ENCODE measurements at places on chromosomes 13 and 19.

GRCh38 chr19:33756177-33756576, 40.5 kb upstream of the KCTD15 start:
- H3K4me1 ChIP-seq: no peaks in the 10 kb centered on the region
- H3K27me3 ChIP-seq: no peaks in the 10 kb centered on the region
- no peaks in the 10 kb centered on the region for H3K36me3 ChIP-seq
- no peak for DNase-seq

DNA sequence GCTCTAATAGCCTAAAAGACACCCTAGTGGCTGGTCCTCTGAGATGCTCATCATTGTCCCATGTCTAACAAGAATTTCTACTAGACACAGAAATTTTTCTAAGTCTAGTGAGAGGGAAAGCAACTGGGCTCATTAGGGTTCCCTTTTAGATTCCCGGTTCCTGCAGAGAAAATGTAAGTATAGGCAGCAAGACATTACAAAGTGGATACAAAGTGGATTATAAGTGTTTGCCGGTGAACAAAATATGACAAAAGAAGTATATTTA, 20.8 kb upstream of the TMTC4 start:
- DNase-seq: no peak
- no peak overlapping the region for H3K4me3 ChIP-seq
- no peaks in the 10 kb centered on the region for H3K4me1 ChIP-seq
- no peak overlapping the region for H3K27ac ChIP-seq
- no peaks in the 10 kb centered on the region for H3K36me3 ChIP-seq

DNA sequence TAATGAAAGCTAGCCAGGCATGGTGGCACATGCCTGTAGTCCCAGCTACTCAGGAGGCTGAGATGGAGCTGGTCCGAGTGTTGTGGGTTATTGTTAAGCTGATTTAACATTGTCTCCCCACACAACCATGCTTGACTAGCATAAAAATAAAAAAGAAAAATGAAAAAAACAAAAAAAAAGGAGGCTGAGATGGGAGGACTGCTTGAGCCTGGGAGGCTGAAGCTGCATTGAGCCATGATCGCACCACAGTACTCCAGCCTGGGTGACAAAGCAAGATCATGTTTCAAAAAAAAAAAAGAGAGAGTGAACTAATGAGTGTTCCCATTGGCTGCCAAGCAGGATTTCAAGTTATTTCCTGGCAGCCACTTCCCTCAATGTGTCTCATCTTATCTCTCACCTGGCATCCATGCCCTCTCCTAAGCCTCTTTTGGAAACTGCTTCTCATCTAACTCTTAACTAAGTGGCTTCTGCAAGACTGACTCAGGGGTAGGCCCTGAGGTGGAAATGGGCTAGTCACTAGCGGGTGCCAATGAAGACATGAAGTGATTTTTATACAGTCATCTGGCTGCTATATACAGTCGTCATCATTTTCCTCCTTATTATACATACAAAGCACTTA, 4.9 kb downstream of the THAP8 start:
- no peak for DNase-seq
- no peaks in the 10 kb centered on the region for H3K36me3 ChIP-seq
- no peaks in the 10 kb centered on the region for H3K27me3 ChIP-seq
- no peak overlapping the region for H3K27ac ChIP-seq
- no peak overlapping the region for H3K4me3 ChIP-seq
- peaks cover 16% of the 10 kb centered on the region for H3K4me1 ChIP-seq

DNA sequence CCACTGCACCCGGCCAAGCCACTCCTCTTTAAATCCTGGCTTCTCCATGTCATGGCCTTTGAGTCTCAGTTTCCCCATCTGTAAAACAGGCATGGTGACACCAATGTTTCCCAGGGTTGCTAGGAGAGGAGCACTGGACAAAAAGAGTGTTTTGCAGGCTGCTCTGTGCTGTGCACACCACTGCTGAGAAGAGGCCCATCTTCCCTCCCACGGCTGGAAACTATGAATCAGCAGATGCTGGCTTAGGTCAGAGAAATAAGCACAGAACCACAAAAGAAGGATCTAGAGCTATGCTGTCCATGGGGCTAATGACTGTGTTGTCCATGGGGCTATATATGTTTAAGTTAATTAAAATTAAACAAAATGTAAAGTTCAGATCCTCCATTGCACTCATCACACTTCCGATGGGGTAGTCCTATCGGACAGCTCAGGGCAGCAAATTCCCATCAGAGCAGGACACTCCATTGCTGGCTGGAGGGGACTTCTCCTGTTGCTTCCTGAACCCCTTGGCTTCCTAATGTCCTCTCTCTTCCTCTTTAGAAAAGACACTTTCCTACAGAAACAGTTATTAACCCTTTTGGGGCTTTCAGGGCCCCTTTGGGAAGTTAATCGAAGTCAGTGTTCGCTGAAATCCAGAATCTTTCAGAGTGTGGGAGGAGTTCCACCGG, 37.1 kb downstream of the TSHZ3 start:
- no peak overlapping the region for H3K4me3 ChIP-seq
- peak overlapping the region; percentile 56 for H3K27ac ChIP-seq
- H3K4me1 ChIP-seq: peaks cover 25% of the 10 kb centered on the region
- H3K36me3 ChIP-seq: no peaks in the 10 kb centered on the region
- no peak for DNase-seq

- no peak for DNase-seq
- H3K4me3 ChIP-seq: peak overlapping the region; percentile 77
- peaks cover 17% of the 10 kb centered on the region for H3K4me1 ChIP-seq
- H3K27me3 ChIP-seq: no peaks in the 10 kb centered on the region
- peak overlapping the region; percentile 85 for H3K27ac ChIP-seq
Observed at GRCh38 chr19:52896431-52897137, 851 bp downstream of the ZNF320 start.

- no peaks in the 10 kb centered on the region for H3K27me3 ChIP-seq
- peaks cover 23% of the 10 kb centered on the region for H3K4me1 ChIP-seq
- no peak overlapping the region for H3K4me3 ChIP-seq
- DNase-seq: no peak
Observed at GRCh38 chr19:18675779-18676178, 7.7 kb upstream of the CRTC1 start.

DNA sequence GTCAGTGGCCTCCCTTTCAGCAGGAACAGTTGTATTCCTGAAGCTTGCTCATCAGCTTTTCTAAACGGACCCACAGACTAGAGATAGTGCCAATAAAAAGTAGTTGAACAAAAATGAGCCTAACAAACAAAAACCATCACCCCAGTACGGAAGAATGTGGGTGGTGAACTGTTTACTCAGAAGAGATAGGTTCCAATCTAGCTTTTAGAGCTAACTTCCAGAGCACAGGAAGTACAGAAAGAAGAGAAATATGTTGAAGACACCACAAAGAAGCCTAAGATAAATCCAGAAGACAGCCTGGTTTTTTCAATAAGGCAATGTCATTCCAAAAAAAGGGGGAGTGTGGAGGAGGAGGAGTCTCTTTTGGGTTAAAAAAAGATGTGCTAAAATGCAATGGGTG, 2.8 kb upstream of the LMO7 start:
- H3K4me1 ChIP-seq: peaks cover 16% of the 10 kb centered on the region
- no peak overlapping the region for H3K27ac ChIP-seq
- H3K4me3 ChIP-seq: no peak overlapping the region

DNA sequence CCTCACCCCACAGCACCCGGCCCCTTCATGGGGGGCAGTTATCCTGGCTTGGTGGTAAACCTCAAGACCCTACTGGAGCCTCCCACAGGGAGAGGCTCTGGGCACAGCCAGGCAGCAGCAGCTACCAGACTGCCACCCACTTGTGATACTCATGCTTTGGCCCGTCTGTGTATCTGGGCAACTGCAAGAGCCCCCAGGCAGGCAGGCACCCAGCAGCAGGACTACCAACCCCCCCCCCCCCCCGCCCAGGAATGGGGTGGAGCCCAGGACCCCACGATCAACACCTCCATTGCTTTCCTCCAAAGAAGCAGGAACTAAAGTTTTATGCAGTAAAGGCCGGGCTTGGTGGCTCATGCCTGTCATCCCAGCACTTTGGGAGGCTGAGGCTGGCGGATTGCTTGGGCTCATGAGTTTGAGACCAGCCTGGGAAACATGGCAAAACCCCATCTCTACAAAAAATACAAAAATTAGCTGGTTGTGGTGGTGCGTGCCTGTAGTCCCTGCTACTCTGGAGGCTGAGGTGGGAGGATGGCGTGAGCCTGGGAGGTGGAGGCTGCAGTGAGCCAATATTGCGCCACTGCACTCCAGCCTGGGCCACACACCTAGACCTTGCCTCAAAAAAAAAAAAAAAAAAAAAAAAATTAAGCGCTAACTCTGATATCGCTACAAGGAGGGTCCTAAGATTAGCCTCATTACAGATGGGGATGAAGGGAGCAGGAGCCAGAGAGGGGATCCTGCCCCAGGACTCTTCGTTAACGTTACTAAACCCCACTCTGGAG, 1.1 kb upstream of the LYL1 start:
- H3K27ac ChIP-seq: peak overlapping the region; percentile 77
- no peaks in the 10 kb centered on the region for H3K36me3 ChIP-seq
- H3K27me3 ChIP-seq: no peaks in the 10 kb centered on the region
- peak overlapping the region; percentile 18 for H3K4me3 ChIP-seq

GRCh38 chr19:6608940-6609339, 18.0 kb upstream of the CD70 start:
- no peak overlapping the region for H3K27ac ChIP-seq
- no peaks in the 10 kb centered on the region for H3K27me3 ChIP-seq
- no peak for DNase-seq
- no peaks in the 10 kb centered on the region for H3K36me3 ChIP-seq
- H3K4me1 ChIP-seq: no peaks in the 10 kb centered on the region

All from vagina (tissue), 2 donors.